Body of pancreas (tissue), 4 donors: ENCODE measurements at places on chromosomes 12 and 14. TPM values are rescaled to one million over a fixed set of nuclear protein-coding genes. Genes with fewer than 3 reads are reported as not detected.

The TTC6 gene
- total RNA-seq = not detected

The GPD1 gene
- 232 TPM for total RNA-seq

The TMTC2 gene
- 10.4 TPM for total RNA-seq

The LRP1-AS gene
- not detected for total RNA-seq

The ADGRD1 gene
- 4.4 TPM for total RNA-seq

The PZP gene
- not detected for total RNA-seq

The FOXA1 gene
- 0.33 TPM for total RNA-seq

DNA sequence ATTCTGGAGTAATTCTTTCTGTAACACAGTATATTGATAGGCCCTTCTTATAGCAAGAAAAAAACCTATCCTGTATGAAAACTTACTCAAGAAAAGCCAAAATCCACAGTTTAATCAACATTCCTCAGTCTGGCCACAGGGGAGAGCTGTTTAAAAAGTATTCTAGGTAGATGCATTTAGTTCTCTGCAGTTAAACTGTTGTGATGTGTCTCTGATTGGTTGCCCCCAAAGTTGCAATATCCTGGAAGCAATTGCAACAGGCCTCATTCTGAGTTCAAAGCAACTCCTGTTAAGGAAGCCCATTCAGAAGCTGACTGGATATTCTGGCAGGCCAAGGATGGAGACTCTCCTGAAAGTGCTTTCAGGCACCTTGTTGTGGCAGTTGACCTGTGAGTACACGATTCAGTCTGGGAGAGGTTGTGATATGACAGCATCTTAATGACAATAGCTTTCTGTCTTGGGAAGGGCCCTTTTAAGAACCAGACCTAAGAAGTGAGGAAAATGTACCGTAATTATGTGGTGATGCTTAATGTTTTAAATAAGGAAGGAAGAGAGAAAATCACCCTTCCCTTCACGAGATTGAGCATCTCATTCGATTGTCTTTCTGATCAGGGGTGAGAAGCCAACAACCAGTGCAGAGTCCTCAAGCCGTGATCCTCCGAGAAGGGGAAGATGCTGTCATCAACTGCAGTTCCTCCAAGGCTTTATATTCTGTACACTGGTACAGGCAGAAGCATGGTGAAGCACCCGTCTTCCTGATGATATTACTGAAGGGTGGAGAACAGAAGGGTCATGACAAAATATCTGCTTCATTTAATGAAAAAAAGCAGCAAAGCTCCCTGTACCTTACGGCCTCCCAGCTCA is 420.7 kb downstream of the DAD1 start:
- no peaks in the 10 kb centered on the region for H3K4me1 ChIP-seq
- no peaks in the 10 kb centered on the region for H3K27me3 ChIP-seq
- H3K4me3 ChIP-seq = no peak overlapping the region

GRCh38 chr14:61671082-61671481 is 24.2 kb upstream of the HIF1A start:
- H3K36me3 ChIP-seq = no peaks in the 10 kb centered on the region
- no peak overlapping the region for H3K4me3 ChIP-seq
- H3K4me1 ChIP-seq = no peaks in the 10 kb centered on the region

DNA sequence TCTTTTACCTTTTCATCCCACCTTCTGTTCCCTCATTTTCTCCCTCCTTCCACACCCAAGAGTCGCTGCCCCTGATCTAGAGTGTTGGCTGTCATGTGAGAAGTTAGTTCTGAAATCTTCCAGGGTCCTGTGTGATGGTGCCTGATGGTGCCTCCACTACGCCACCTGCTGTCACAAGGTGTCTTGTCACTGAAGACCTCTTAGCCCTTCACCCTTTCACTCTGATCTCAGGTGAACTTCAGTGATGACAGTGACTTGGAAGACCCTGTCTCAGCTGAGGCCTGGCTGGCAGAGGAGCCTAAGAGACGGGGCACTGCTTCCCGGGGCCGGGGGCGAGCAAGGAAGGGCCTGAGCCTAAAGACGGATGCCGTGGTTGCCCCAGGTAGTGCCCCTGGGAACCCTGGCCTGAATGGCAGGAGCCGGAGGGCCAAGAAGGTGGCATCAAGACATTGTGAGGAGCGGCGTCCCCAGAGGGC is 7.6 kb upstream of the PFDN5 start:
- H3K4me3 ChIP-seq = no peak overlapping the region
- no peak overlapping the region for H3K27ac ChIP-seq
- no peaks in the 10 kb centered on the region for H3K4me1 ChIP-seq
- no peaks in the 10 kb centered on the region for H3K36me3 ChIP-seq

GRCh38 chr12:89890161-89890560 is 181.5 kb upstream of the ATP2B1 start:
- no peak overlapping the region for H3K27ac ChIP-seq
- H3K4me1 ChIP-seq = no peaks in the 10 kb centered on the region
- no peaks in the 10 kb centered on the region for H3K27me3 ChIP-seq
- no peak overlapping the region for H3K4me3 ChIP-seq
- no peaks in the 10 kb centered on the region for H3K36me3 ChIP-seq
- no peak for DNase-seq
